WTC11 (cell line): ENCODE measurements at places on chromosomes 7 and 10. TPM values are rescaled to one million over a fixed set of nuclear protein-coding genes. Genes with fewer than 3 reads are reported as not detected.

DNA sequence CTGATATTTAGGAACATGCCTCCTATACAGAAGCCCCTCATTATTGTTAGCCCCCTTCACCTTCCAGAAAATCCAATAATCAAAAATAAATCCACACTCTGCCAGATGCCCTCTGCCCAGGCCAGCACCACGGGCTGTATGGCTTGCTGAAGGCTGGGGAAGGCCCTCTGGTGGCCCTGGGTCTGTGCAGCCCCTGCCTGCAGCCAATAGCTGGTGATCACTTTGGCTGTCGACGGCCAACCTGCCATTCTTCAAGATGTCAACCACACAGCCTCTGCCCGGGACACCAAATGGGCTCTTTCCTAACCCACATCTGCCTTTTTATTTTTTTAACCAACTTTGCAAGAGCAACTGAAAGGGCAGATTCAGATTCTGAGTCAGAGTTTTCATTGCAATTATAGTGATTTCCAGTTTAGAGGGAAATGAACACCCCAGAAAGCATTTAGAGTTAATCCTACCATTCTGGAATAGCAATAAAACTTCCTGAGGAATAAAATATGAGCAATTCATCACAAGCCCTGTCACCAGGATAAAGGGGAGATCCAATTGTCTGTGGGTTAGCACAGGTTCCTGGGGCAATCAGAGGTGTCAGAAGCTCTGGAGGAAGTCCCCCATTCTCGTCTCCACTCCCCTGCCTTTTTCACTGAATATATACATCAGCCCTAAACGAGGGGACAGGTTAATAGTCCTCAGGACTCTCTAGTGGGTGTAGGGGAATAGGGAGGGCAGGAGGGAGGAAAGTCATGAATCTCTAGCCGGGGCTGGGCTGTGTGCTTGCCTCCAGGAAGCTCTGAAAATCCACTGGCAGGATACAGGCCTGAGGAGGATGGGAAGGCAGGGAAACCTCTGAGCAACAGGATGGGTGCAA is 211.3 kb downstream of the GRID1 start:
- peaks cover 2% of the 10 kb centered on the region; the same call in 1 of the 2 replicates for H3K27me3 ChIP-seq
- no peak overlapping the region for H3K27ac ChIP-seq
- no peaks in the 10 kb centered on the region for H3K4me1 ChIP-seq
- DNase-seq, result peak; percentile 18
- no peaks in the 10 kb centered on the region for H3K36me3 ChIP-seq

DNA sequence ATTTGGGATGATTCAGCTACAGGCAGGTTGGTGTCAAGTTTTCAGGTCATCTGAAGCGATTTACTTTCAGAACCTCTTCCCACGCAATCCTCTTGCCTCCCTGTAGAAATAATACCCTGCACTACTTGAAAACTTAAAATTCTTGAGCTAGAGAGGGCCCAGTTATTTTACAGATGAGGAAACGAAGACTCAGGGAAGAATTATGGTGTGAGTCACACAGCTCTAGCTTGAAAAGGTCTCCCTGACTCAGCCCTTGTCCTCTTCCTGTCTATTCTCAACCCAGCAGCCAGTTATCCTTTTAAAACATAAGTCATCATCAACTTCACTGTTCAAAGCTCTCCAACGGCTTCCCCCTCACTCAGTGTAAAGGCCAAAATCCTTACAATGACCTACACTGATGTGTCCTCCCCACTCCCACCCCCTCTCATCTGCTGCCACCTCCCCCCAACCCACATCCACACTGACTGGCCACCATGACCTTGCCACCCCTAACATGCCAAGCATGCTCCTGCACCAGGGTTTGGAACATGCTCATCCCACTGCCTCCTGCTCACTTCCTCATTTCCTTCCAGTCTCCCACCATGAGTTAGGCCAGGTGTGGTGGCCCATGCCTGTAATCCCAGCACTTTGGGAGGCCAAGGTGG is 3.4 kb downstream of the DNMBP start:
- H3K4me1 ChIP-seq, result peaks cover 40% of the 10 kb centered on the region
- H3K27ac ChIP-seq, result peak overlapping the region; percentile 26; the same call in 1 of the 2 replicates
- DNase-seq, result no peak
- H3K4me3 ChIP-seq, result no peak overlapping the region
- no peaks in the 10 kb centered on the region; the same call in 1 of the 2 replicates for H3K36me3 ChIP-seq

Gene GPRIN2
- total RNA-seq, result 17.5 to 22.5 TPM (median 20.9 TPM) in 3 replicates

GRCh38 chr7:49295146-49295545 is 370.8 kb downstream of the CDC14C start:
- H3K4me3 ChIP-seq, result no peak overlapping the region
- H3K4me1 ChIP-seq, result peaks cover 9% of the 10 kb centered on the region
- H3K27ac ChIP-seq, result no peak overlapping the region
- H3K36me3 ChIP-seq, result peaks cover 8% of the 10 kb centered on the region; the same call in 1 of the 2 replicates
- H3K27me3 ChIP-seq, result no peaks in the 10 kb centered on the region

DNA sequence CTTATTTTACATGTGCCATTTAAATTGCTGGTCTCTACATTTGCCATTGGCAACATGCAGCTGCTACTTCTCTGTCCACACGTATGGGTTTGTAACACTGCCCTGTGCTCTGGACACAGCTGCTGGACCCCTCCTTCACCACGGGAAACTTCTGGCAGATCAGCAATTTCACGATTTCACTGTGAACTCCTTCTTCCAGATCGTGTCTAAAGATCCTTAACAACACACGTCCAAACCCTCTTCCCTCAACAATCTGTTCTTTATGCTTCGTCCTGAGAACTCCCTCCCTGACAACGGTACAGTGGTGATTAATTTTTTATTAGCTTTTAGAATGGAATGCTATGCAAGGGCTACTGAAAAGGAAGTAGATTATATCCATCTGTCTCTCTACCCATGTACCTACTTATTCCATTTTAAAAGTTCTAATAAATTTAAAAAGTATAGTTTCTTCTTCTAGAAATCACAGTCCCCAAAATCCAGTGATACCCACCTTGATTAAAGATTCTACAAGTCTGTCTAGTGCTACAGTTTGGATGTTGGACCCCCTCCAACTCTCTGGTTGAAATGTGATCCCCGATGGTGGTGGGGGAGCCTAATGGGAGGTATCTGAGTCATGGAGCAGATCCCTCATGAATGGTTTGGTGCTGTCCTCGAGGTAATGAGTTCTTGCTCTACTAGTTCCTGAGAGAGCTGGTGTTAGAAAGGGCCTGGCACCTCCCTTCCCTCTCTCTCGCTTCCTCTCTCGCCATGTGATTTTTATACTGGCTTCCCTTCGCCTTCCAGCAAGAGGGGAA is 81.0 kb downstream of the KIAA1549 start:
- H3K4me1 ChIP-seq, result peaks cover 4% of the 10 kb centered on the region; the same call in 1 of the 2 replicates
- peak overlapping the region; percentile 20; the same call in 1 of the 2 replicates for H3K27ac ChIP-seq
- no peak for DNase-seq
- H3K36me3 ChIP-seq, result peaks cover 50% of the 10 kb centered on the region
- no peak overlapping the region for H3K4me3 ChIP-seq
- no peaks in the 10 kb centered on the region for H3K27me3 ChIP-seq

Gene HABP2
- 0.09 to 0.18 TPM (median 0.09 TPM) in 3 replicates for total RNA-seq

DNA sequence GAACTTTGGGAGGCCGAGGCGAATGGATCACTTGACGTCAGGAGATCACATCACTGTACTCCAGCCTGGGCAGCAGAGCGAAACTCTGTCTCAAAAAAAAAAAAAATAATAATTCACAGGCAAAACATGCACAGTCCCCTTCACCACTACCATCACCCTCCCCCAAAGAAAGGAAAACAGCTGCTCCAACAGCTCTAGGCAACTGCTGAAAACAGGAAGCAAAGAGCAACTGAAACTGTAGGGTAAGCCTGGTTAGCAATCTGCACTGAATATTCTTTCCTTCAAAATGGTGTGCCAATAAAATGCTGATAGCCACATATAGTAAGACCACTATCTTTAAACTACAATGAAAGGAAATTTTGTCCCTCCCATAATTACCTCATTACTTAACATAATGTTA is 11.8 kb downstream of the NT5C2 start:
- H3K27me3 ChIP-seq, result no peaks in the 10 kb centered on the region
- H3K4me3 ChIP-seq, result no peak overlapping the region
- peaks cover 24% of the 10 kb centered on the region for H3K36me3 ChIP-seq
- peaks cover 35% of the 10 kb centered on the region for H3K4me1 ChIP-seq
- peak overlapping the region; percentile 26 for H3K27ac ChIP-seq

- H3K4me3 ChIP-seq, result no peak overlapping the region
- no peaks in the 10 kb centered on the region for H3K27me3 ChIP-seq
- no peak for DNase-seq
- peaks cover 17% of the 10 kb centered on the region for H3K36me3 ChIP-seq
- H3K4me1 ChIP-seq, result no peaks in the 10 kb centered on the region; the same call in 1 of the 2 replicates
Measured at GRCh38 chr10:123229927-123230630, 75.9 kb downstream of the BUB3 start.

DNA sequence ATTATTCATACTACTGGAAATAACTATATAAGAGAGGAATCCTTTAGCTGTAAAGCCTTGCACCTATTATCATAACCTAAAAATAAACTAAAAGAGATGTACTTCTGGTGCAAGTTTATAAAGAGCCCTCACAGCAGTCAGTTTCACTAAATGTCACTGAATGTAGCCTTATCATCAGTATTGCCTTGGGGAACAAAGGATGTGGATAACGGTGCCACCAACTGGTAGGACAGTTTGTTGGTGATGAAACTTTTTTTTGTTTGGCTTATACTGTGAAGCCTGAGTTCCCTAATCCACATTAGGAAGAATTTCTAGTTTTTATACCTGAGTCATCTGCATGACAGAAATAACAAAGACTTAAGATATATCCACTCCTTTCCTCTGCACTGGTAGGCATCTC is 117.9 kb upstream of the COL1A2 start:
- no peak for DNase-seq
- no peak overlapping the region for H3K4me3 ChIP-seq
- H3K36me3 ChIP-seq, result no peaks in the 10 kb centered on the region
